ENCODE measurements at places on chromosomes 4 and X.

GRCh38 chrX:50629774-50630173, 159.1 kb upstream of the DGKK start:
- no peak for DNase-seq

- no peak for DNase-seq
Observed at GRCh38 chr4:39655211-39655610, 16.5 kb upstream of the SMIM14 start.

DNA sequence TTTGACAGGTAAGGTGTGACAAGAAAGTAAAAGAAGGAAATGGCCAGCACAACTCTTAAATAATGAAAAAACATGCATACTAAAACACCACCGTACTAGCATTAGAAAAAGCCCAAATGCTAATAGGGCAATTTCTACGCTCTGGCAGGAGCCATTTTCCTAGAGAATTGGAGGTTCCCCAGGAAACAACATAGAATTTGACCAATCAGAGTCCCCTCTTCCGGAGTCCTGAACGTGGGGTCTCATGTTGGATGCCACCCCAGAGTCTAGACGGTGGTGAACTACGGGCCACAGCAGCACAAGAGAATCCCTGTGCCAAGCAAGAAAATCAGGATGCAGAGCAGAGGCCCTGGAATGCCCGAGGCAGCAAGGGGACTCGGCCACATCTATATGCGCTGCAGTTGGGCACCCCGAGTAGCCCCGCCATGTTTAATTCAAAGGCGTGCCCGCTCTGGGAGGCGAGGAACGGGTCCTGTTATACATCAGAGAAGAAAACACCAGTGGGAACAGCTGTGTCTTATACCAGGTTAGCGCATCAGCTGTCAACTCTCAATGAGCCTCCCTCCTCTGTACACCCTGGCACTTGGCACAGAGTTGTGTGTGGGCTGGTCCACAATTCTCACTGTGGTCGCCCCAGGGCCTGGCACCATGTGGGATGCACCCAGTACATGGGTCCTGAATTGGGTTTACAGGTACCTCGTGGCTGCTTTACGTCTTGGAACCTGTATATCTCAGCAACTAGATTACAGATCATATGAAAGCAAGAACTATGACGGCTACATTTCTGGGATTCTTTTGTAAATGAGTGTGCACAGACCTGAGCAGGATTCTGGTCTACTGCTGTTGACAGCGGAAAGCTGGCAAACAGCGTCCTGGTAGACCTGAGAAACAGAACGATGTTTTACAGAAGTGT, 52.1 kb downstream of the SEL1L3 start:
- DNase-seq, result no peak

GRCh38 chr4:80195441-80196140, 1.7 kb upstream of the PRDM8 start:
- no peak for DNase-seq

DNA sequence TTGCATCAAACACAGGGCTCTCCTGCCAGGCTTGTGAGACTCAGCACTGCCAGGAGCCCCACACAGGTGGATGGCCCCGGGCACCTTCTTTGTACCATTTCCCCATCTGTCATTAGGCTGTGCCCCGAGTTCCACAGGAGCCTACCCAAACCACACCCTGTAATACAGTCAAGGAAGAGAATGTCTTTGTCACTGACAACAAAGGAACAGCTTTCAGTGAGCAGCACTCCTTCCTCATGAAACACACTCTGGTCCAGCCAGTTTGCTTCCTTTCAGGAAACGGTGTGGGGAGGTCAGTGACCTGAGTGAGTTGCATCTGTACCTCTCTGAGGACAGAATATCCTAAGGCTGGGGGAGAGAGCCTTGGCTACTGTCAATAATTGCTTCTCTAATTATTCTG, 53.7 kb downstream of the LNX1 start:
- DNase-seq, result no peak

- DNase-seq, result no peak
Observed at GRCh38 chrX:32839781-32840180, 371.6 kb downstream of the DMD start.
